ENCODE measurements at places on chromosomes 5 and 9. TPM values are rescaled to one million over a fixed set of nuclear protein-coding genes. Genes with fewer than 3 reads are reported as not detected.

The GLRA1 gene
- total RNA-seq = not detected

The INSL4 gene
- not detected for total RNA-seq

The STPG3 gene
- total RNA-seq = not detected

The IL17B gene
- 7.1 TPM for total RNA-seq

The CERT1 gene
- total RNA-seq = 21.1 TPM

The FBXW11 gene
- total RNA-seq = 91.2 TPM

The HRH2 gene
- 23.1 TPM for total RNA-seq

The CCDC152 gene
- 0.81 TPM for total RNA-seq

The VLDLR gene
- 16.9 TPM for total RNA-seq

The SCGB3A1 gene
- not detected for total RNA-seq

The NNT gene
- total RNA-seq = 28.9 TPM

The PDGFRB gene
- 421 TPM for total RNA-seq

The ORM2 gene
- not detected for total RNA-seq

The CDH9 gene
- total RNA-seq = not detected

The KCTD16 gene
- total RNA-seq = 0.35 TPM

The TIMD4 gene
- total RNA-seq = 7.6 TPM

The SLC4A9 gene
- total RNA-seq = not detected

The CCNI2 gene
- not detected for total RNA-seq

The GHR gene
- total RNA-seq = 12.8 TPM

The TNFSF15 gene
- total RNA-seq = not detected

The PCDHGA4 gene
- total RNA-seq = 11.4 TPM

The TPPP gene
- 9.9 TPM for total RNA-seq

The RALGPS1 gene
- total RNA-seq = 18.5 TPM

The TNC gene
- total RNA-seq = 243 TPM

The RAB3C gene
- 0.41 TPM for total RNA-seq

The LECT2 gene
- total RNA-seq = not detected

The SPATA31A3 gene
- not detected for total RNA-seq

The LHX2 gene
- total RNA-seq = not detected

The FLT4 gene
- 4.8 TPM for total RNA-seq

The SYNPO gene
- total RNA-seq = 191 TPM

The PCDHB6 gene
- 3.2 TPM for total RNA-seq

The SHISAL2B gene
- not detected for total RNA-seq

The GPR150 gene
- not detected for total RNA-seq

The ZNF883 gene
- total RNA-seq = 2.8 TPM

The TAF11L11 gene
- total RNA-seq = not detected

The ENC1 gene
- 7.7 TPM for total RNA-seq

The SLC6A18 gene
- not detected for total RNA-seq

The SARDH gene
- total RNA-seq = 4.3 TPM

The PCDHGA12 gene
- total RNA-seq = 16.2 TPM

The PRDM12 gene
- total RNA-seq = not detected

The COL27A1 gene
- total RNA-seq = 57.1 TPM

The PKD2L2 gene
- not detected for total RNA-seq

The PDE6A gene
- total RNA-seq = not detected

The PCDHGB4 gene
- total RNA-seq = 11.6 TPM

The CEP120 gene
- total RNA-seq = 18.5 TPM

The PROB1 gene
- total RNA-seq = 4.9 TPM

The SOX30 gene
- not detected for total RNA-seq

The ANXA1 gene
- 485 TPM for total RNA-seq

The ST6GALNAC4 gene
- total RNA-seq = 45.0 TPM

The ENTPD2 gene
- total RNA-seq = 0.92 TPM

The TAF11L5 gene
- not detected for total RNA-seq

The CDC20B gene
- not detected for total RNA-seq

The ZNF79 gene
- total RNA-seq = 7.3 TPM

The B4GALT1 gene
- 86.6 TPM for total RNA-seq

The LHX3 gene
- not detected for total RNA-seq

The DRD1 gene
- 0.99 TPM for total RNA-seq

The GRIA1 gene
- total RNA-seq = 39.0 TPM

The SLC25A2 gene
- total RNA-seq = 2.0 TPM

The PCSK5 gene
- 63.7 TPM for total RNA-seq

Data from thoracic aorta (tissue), 2 donors.